NCI-H1105 treated with DMSO at 0.1 percent for 48 hours (cell line): ENCODE measurements at places on chromosomes 1 and 21.

- DNase-seq = no peak
Measured at GRCh38 chr1:227396539-227397353, 78.5 kb upstream of the CDC42BPA start.

DNA sequence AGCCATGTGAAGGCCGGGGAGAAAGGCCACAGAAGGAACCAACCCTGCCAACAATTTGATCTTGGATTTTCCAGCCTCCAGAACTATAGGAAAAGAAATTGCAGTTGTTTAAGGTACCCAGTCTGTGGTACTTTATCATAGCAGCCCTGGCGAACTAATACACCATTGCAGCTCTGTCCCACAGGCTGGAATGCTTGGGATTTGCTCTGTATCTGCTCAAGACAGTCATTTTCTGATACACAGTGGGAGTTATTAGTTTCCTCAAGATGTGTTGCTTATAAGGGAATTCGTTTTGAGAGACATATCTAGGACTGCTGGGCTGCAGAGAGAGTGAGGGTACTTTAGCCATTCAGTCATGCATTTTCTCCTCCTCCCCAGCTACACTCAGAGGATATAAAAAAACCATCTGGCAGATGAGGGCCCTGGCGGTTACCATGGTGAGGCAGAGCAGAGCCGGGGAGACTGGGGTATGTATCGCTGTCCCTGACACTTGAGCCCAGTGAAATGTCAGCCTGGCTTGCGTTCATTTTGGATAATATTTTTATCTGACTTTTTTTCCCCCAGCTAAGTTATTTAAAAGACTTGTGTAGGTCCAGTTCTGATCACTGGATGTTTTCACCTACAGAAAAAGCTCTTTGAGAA, 104.6 kb downstream of the DIRAS3 start:
- peak; percentile 88 for DNase-seq

- no peak for DNase-seq
Measured at GRCh38 chr1:20090641-20091040, 20.6 kb downstream of the PLA2G5 start.

DNA sequence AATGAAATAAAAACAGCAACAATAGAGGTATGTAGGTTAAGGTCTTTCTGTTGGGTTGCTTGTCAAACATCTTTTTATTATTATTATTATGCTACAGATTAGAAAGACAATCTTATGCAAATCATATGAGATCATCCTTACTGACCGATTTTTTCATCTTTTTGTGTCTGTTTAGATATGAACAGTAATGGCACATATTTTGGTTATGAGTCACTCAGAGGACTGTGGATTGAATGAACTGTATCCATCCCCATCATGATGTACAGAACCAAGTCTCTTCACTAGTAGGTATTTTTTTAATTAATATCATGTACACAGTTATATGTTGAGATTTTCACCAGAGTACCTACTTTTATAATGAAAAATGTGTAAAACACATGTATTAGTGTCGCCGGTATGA, 159.1 kb downstream of the CHRM3 start:
- DNase-seq = no peak

GRCh38 chr1:205595861-205596260, 36.0 kb downstream of the ELK4 start:
- no peak for DNase-seq

GRCh38 chr1:172417557-172417956, 2.9 kb upstream of the C1orf105 start:
- no peak for DNase-seq

- no peak for DNase-seq
Measured at GRCh38 chr1:32759521-32759981, 57.0 kb upstream of the SYNC start.

DNA sequence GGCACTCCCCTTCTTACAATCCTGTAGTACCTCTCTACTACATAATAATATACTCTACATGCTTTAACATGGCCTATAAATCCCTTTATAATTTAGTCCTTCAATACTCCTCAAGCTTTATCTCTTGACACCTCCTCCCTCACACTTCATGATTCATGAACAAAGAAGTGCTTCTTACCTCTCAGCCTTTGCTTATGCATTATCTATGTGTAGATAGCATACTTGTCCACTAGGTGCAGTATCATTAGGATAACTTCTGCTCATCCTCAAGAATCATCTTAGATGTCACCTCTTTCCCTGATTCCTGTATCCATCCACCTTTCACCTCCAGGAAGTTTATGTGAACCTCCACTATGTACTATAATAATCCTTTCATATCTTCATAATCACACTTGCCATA, 74.4 kb downstream of the COL24A1 start:
- no peak for DNase-seq

- DNase-seq = no peak
Measured at GRCh38 chr1:189804352-189804751, 673.3 kb downstream of the BRINP3 start.

GRCh38 chr1:17992800-17993199, 114.8 kb upstream of the IGSF21 start:
- no peak for DNase-seq

DNA sequence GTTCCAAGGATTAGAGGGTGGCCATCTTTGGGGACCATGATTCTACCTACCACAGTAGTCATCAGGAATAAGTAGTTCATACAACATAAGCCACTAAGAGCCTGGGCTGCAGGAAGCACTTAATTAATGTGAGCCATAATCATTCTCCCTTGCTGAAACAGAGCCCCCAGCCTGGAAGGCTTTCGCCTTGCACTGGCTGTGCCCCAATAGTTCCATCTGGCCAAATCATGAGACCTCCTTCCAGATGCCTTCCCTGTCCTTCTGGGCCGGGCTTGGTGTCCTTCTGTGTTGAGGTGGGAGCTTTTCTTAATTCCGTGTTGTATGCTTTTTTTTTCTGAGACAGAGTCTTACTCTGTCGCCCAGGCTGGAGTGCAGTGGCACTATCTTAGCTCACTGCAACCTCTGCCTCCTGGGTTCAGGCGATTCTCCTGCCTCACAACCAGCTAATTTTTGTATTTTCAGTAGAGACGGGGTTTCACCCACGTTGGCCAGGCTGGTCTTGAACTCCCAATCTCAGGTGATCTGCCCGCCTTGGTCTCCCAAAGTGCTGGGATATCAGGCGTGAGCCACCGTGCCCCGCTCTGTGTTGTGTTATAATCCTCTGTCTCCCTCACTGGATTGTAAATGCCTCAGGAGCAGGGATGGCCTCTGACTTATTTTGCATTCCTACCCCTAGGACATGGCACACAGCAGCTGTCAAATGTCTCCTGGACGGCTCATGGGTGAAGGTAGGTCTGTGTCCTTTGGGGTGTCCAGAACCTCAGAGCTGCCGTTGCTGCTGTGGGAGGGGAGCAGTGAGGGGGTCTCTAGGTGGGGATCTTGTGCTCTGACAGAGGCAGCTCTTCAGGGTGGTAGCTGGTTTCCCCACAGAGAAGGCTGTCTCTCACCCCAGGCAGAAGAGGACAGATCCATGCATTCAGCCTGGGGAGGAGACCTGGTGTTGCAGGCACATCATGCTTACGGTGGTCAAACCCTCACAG, 10.1 kb downstream of the GNG4 start:
- no peak for DNase-seq

DNA sequence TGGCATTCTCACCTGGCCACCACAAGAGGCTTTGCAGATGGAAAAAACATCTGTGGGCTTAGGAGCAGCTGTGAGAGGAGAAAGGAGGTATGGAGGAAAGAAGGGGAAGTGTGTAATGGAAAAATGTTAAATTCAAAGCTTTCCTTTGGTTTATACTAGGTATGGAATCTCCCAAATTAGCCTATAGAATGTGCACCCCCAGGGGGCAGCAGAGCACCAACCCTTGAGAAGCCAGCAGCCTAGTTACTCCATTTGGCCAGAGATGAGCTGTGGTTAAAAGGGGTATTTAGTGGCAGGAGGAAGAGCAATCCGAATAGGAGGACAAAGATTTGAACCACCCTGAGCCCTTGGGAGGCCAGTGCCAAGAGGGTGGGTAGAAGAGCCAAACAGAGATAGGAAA, 97.5 kb upstream of the CTTNBP2NL start:
- DNase-seq = peak; percentile 35

GRCh38 chr1:218945050-218945449, 228.6 kb upstream of the LYPLAL1 start:
- DNase-seq = no peak

DNA sequence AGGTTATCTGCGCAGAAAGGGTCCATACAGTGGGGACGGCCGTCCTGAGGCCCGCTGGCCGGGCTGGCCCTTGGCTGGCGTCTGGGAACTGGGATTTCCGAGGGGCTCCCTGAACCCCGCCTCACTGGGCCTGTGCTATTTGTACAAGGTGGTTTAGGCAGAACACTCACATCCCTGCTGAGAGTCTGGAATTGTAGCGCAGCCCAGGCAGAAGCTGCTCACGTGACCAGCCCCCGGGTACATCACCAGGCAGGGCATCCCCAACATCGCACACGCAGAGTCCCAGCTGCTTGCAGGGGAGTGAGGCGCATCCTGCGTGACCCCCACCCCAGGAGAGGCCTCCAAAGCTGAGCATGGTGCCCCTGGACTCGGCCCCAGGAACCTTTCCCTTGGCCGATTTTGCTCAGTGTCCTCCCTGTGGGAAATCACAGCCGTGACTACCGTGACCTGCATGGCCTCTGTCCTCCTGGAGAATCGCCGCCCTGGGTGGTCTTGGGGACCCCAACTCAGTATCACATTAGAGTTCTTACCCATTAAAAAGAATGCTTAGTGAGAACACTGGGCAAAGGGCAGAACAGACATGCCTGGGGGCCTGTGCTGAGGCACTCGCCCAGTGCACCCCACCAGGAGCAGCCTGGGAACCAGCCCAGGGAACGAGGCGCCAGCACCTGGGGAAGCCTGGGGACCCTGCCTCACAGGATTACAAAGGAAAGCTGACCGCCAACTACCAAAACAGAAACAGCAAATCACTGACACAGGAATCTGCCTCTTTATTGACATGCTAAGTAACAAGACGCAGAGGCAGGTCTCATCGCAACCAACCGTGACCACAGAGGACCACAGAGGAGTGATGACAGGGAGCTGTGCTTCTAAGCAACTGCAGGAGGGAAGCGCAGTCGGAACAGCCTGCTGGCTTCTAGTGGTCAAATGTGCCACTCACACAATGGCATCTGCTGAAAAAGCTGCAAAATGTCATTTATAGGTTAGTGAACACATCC, 33.5 kb downstream of the UBE2G2 start:
- DNase-seq = no peak

GRCh38 chr1:12166834-12167492, at the start of gene TNFRSF1B:
TNFRSF1B (plus strand) TSS chr1:12166991; CDS start chr1:12167092, 101 bp downstream.
- DNase-seq = no peak

DNA sequence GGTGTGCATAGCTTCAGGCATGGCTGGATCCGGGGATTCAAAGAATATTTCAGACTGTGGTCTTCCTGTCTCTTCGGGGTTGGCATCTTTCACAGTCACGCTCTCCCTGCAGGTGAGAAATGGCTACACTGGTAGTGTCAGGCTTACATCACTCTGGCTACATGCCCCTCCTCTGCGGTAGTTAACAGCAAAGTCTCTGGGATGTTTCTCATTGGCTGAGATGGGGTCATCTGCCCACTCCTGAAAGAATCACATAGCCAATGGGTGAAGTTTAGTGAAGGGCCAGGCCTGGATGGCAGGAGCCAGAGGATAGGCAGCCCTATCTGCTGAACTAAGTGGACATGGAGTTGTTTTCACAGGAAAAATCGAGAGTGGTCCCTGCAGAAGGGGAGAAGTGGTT, 356.5 kb downstream of the MATN1 start:
- DNase-seq = no peak

GRCh38 chr1:102853136-102853535, 255.2 kb downstream of the COL11A1 start:
- DNase-seq = no peak

DNA sequence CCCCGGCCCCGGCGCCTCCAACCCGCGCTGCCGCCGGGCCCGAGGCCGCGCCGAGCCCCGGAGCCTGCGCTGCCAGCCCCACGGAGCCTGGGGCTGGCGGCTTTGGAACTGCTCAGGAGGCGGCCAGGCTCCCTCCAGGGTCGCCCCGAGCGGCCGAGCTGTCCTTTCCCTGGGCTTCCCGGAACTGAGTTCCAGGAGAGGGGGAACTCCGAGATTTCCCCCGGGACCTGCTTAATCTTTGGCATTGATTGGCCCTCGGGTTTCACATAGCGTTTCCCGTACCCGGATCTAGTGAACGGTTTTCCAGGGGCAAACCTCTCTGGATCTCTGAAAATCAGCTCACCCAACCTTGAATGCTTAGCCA, 504 bp downstream of the H6PD start:
- DNase-seq = peak; percentile 25

DNA sequence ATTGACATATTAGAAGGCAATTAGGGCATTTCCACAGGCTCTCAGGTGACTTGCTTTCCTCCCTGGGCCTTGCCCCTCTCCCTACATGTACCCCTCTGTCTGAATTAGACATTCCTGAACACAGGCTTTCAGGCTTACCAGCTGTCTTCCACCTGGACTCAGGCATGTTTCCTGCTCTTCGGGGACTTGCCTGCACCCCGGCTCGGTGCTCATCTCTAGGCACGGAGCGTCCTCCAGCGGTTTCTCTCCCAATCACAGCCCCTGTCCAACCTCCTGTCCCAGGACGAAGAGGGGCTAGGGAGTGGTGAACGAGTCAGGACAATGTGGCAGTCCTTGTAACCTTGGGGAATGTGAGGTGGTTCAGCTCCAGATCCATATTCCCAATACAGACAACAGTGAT, 4.2 kb downstream of the PROK1 start:
- no peak for DNase-seq

DNA sequence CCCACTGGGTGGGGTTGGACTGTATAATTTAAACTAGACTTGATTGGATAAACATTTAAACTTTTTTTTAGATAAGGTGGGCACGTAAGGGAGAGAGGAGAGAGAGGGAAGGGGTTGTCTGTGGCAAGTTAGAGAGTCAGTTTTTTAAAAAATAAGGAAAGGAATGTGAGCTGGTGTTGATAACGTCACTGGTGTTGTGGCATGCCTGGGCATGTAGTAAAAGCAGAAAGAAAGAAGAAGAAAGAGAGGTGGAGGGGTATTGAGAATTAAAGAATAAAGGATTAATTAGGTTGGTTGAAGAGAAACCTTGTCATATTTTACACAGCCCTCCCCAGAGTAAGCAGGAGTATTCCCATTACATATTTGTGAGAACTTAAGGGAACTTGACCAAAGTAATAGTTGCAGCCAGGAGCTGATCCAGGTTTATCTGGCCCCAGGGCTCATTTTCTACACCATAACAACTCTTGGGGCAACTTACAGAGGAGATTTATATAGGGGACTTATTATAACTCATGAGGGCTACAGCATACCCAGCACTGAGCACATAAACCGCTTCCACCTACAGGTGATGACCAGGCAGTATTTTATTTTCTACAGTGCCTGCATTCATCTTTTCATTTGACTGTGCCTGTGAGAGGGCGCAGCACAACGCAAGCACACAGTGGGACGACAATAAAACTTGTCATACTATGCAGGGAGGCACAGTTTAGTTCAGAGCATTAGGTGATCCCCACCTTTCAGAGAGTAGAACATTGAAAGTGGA, 70.2 kb downstream of the CCDC30 start:
- DNase-seq = no peak

GRCh38 chr1:182170891-182171461, 109.5 kb upstream of the ZNF648 start:
- no peak for DNase-seq
